Cardiac septum (tissue), 1 donor: ENCODE measurements at places on chromosomes 2 and 18. TPM values are rescaled to one million over a fixed set of nuclear protein-coding genes. Genes with fewer than 3 reads are reported as not detected.

ELMOD3 gene
- 9.8 TPM for total RNA-seq

GRCh38 chr2:72916743-72917137 is 579 bp upstream of the EMX1 start:
- no peak for DNase-seq

GRCh38 chr2:31337197-31337596 is 77.3 kb downstream of the XDH start:
- DNase-seq = no peak

UGT1A5 gene
- not detected for total RNA-seq

DNA sequence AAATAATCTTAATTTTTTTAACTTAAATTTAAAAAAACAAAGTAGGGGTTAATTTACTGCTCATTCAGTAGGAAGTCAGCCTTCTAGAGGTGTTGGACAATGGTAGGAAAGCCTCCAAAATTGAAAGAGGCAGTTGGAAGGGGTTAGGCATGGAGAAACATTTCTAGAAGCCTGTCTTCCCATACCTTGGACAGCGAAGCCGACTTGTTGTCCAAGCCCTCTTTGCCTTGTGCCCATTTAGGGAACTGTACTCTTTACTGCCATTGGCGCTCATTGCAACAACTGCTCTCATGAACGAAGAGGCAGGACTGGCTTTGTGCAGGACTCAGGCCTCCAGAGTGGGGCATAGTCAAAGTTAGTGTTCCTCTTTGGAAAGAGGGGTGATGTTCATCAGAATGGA is 333.3 kb downstream of the HRH4 start:
- DNase-seq = no peak

HOXD13 gene
- total RNA-seq = not detected

GRCh38 chr2:120520929-120521912 is 175.3 kb downstream of the INHBB start:
- no peak for DNase-seq

HNMT gene
- 11.8 TPM for total RNA-seq

GRCh38 chr2:215736653-215737290 is 276.6 kb downstream of the MREG start:
- DNase-seq = no peak

PRKD3 gene
- total RNA-seq = 13.5 TPM

MREG gene
- total RNA-seq = 0.32 TPM

DNA sequence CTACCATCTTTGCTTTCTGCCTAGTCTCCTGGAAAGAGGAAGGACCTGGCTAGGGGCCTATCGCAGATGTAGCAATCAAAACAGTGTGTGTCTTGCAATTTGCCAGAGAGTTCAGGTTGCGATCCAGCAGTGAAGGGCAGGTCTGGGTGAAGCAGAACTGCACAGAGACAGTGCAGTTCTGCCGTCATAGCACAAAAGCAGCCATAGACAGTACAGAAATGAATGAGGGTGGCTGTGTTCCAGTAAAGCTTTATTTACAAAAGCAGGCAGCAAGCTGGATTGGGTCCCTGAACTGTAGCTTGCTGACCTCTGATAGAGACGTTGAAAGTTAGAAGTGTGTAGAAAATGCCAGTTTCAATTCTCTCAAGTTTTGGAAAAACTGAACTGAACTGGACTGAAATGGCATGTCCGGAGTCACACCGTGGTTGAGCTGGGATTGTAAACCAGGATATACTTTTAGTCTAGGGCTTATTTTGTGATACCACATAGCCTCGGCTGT is 186.8 kb downstream of the LTBP1 start:
- no peak for DNase-seq

DSG1 gene
- total RNA-seq = 0.89 TPM

DNA sequence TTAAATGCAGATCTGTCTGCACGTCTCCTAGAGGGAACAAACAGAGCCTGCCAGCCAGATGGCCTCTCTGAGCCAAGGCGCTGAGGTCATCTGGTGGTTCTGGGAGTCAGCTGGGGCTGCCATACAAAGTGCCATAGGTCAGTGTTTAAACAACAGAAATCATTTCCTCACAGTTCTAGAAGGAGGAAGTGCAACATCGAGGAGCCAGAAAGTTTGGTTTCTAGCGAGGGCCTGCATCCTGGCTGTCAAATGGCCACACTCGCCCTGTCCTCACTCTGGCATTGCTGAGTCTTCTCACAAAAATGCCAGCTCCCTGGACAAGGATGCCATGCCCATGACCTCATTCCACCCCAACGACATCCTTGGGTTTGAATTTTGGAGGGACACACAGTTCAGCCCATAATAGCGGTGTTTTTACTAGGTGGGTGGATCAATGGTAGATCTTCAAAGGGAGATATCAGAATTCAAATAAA is 59.6 kb downstream of the MYT1L start:
- no peak for DNase-seq

COL4A3 gene
- total RNA-seq = 1.6 TPM

DNA sequence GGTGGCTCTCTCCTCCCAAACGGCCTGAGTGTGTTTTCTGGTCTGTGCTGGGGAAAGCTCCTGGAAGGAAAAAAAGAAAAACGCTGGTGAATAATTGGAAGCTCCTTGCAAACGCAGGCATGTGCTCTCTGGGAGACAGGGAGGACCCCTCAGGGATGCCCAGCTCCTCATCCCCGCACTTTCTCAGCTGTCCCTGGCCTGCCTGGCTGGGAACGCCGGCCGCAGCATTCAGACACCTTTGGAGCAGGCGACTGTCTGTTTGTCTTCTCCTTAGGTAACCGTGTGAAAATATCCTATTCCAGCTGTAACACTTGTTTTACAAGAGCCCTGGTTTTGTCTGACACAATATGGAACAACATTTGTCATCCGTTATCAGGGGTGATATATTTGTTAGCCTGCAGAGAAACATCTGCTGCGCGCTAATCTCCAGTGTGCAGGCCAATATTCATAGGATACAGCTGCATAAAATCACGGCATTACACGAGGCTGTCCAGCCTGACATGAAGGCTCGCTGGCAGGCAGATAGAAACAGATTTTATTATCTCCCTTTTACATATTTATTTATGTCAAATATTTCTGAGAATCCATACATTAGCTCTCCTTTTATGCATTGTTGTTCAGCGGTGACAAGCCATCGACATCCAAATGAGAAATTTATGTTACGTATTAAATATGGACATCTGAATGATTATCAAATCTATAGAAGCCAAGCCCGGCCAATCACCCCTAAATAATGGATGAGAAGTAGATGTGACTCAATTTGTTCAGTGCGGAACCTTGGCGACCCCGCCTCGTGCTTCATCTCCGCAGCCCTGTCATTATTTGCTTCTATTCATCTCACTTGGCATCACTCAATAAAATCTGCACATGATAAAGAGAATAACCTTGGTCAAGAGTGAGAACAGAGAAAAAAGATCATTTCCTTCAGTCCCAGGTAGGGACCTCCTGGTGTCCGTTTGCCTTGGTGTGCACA is 675.1 kb upstream of the SALL3 start:
- DNase-seq = no peak

DNA sequence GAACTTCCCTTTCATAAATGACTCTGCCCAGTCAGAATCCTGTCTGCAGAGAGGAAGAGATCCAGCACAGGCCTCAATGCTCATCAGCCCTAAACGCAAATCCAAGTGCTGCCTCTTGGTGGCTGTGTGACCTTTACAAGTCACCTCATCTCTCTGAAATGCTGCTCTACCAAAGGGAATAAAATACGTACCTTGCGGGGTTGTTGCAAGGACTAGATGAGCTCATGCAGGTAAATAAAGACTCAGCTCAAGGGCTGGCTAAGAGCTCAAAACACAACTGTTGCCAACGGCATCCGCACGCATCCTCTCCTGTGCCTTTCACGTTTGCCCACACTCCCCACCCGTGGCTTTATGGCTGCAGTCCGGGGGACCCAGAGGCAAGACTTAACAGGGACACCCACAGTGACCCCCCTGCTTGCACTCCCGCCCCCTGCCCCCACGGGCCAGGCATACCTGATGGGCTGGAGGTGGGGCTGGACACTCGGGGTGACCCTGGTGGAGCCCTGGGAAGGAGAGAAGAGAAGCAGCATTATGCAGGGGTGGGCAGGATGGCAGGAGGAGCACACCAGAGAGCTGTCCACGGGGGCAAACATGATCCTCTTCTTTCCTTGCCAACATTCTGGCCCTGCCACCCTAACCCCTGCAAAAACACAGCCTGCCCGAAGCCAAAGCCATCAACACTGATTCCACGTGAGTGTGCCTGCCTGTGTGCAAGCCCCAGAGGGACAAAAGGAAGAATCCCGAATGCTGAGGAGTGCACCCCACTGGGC is 102.6 kb downstream of the TNS1 start:
- no peak for DNase-seq

DNA sequence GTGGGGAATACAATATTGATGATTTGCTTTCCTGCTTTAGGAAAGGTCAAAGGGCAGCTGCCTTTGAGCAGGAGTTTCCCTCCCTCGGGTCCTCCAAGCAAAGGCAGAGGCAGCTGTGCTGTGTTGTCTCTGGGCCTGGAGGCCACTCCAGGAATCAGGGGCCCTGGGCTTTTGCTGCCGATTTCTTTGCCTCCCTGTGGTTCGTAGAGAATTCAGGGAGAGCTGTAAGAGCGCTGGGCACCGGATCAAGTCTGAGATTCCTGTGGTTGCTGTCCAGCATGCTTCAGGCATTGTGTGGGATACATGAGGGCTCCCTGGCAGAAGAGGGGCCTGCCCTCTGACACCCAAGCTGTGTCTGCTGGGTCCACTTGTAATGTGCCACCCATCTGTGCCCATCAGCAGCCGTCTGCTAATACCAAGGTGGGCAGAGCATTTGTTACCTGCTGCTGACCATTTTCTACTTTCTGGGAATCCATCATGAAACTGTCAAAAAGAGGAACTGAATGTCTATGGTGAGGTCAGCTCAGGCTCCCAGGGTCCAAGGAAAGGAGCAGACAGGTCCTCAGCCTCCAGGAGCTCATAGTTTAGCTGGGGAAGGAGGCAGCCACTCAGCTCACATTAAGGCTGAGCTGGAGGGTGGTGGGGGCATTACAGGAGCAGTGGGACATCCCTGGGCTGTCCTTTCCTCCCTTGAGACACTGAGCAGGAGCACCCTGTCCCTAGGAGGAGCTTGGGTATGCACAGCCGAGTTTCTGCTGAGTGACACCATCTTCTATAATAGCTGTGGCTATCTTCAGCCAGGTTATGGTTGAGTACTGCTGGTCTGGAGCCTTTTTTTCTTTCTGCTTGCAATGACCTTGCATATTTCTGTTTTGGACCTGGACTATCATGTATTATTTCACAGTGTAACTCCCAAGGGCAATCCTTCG is 68.5 kb downstream of the CTIF start:
- no peak for DNase-seq

M1AP gene
- total RNA-seq = not detected

DNA sequence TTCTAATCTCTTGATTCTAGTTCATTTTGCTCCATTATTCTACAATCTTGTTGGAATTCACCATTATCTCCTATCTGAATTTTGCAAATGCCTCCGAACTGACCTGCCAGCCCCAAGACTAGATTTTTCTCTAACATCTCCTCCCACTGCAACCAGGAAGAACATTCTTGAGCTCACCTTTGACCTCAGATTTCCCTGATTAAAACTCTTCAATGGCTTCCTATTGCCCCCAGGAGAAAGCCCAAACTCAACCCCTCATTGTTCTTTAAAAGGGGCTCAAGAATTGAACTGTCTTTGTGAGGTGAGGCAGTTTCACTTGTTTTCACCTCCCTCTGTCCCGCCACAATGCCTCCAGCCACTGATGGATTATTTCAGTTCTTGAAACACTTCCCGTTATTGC is 784.6 kb upstream of the ZEB2 start:
- no peak for DNase-seq

GRCh38 chr2:152504618-152505017 is 169.6 kb downstream of the FMNL2 start:
- no peak for DNase-seq

GRCh38 chr2:83584672-83585071 is 874.4 kb downstream of the SUCLG1 start:
- no peak for DNase-seq

CD207 gene
- 0.16 TPM for total RNA-seq

GRCh38 chr2:196949116-196949515 is 22.6 kb upstream of the PGAP1 start:
- no peak for DNase-seq

UGT1A8 gene
- total RNA-seq = not detected

GRCh38 chr2:163182764-163183354 is 344.3 kb upstream of the KCNH7 start:
- no peak for DNase-seq

DNA sequence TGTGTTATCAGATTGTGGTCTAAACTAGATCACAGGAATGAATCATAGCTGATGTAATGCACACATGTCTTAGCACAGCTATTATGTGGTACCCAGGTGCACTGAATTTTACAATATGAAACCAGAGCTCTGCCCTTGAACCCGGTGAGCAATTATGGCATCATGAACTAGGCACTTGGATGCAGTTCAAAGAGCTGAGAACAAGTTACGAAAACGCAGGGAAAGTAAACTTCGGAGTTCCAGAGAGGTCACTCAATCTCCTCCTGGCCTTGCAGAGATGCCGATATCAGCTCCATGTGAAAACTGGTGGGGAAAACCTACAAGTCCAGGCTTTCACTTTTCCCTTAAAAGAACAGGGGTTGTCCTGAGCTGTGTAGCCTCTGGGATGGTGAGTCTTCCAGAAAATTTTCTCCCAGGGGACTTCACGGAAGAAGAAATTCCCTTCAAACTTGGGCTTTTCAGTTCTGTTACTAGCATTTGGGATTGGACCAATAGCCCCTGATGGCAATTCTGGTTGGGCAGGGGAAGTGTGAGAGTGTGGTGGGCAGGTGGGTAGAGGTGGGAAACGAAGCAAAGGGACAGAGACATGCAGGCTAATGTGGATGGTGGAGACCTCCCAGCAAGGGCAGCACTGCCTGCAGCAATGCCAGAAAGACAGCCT is 71.1 kb upstream of the SH3BP4 start:
- no peak for DNase-seq

DNA sequence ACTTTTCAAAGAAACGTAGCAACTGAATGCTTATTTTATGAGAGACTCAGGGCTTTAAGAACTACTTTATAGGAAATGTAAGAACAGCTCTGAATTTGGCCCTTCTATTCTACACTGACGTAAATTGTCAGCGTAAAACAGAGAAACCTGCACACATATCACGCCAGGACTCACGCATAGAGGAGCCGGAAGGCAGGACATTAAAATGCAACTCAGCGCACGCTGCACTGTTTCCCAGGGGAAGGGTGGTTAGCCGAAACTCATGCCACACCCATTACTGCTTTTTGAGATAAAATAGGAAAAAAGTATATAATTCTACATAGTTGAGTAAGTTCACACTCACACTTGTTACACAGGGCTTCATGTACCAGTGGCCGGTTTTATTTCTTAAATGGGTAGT is 7.4 kb downstream of the TUBB6 start:
- DNase-seq = no peak

- no peak for DNase-seq
Measured at GRCh38 chr2:126707941-126708340, 52.0 kb downstream of the GYPC start.

OBSL1 gene
- 199 TPM for total RNA-seq

ANKRD30BL gene
- total RNA-seq = not detected

DNA sequence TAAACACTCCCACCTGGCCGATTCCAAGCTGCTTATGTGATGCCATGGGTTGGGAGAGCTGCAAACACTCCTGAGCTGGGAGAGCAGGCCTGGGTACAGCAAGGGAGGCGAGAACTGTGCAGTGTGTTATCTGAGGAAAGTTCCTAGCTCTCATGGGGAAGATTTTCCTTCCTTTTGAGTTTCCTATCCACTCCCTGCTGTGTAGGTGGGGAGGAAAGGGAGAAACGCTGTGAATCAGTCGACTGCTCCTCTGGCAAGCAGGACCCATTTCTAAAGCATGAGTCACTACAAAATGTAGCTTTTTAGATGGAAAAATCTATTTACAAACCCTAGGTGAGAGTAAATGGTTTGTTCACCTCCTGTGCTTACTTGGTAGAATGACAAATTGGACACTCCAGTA is 80.4 kb downstream of the SH3RF3 start:
- DNase-seq = no peak

MALT1 gene
- total RNA-seq = 12.8 TPM

- DNase-seq = no peak
Measured at GRCh38 chr18:10723496-10723895, 197.7 kb downstream of the NAPG start.
